ENCODE measurements at places on chromosomes 6 and 20. TPM values are rescaled to one million over a fixed set of nuclear protein-coding genes. Genes with fewer than 3 reads are reported as not detected.

The COL21A1 gene
- total RNA-seq, result 54.3 TPM

The HDGFL1 gene
- not detected for total RNA-seq

DNA sequence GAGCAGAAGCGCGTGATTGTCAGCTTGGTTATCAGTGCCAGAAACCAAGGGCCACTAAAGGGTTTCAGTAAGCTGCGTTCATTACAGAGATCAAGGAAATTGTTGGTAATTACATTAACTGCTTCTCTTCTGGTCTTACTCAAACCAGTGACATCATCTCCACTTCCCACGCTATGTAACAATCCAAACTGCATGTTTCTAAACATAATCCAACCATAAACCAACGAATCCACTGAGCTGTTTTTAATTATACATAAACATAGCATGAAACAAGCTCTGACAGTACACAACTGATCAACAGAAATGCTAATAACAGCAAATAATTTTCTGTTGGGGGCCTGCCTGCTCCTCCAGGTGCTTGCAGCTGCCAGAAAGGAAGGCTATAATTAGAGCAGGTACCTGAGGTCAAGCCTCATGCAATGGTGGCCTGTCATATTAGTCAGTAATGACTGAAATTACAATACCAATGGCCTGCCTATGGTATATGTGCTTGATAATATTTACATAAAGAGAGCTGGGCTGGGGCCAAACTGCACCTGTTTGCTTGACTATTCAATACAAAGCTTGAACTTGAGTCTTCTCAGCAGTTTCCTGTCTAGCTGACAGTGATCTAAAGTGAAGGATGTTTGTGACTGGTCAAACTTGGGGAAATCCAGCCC, 40.1 kb downstream of the ILRUN start:
- H3K4me1 ChIP-seq, result peaks cover 74% of the 10 kb centered on the region
- no peaks in the 10 kb centered on the region for H3K27me3 ChIP-seq
- H3K36me3 ChIP-seq, result peaks cover 23% of the 10 kb centered on the region
- no peak for DNase-seq
- H3K27ac ChIP-seq, result peak overlapping the region; percentile 92
- H3K4me3 ChIP-seq, result peak overlapping the region; percentile 59

DNA sequence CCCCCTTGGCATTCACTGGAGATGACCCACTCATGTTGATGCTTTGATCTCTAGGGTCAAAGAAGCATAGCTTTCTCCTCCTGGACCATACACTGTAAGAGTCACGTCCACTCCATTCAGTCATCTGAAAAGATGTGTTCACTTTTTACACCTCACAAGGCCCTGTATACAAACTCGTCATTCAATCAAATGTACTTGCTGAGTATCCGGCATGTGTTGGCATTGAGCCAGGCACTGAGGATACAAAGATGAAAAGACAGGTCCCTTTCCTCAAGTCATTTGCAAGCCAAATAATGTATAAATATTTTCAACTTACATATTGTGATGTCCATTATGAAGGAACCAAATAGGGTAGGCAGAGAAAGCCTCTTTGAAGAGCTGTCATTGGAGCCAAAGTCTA, 32.6 kb upstream of the CSNK2A1 start:
- no peak overlapping the region for H3K4me3 ChIP-seq
- H3K27ac ChIP-seq, result peak overlapping the region; percentile 88
- no peaks in the 10 kb centered on the region for H3K27me3 ChIP-seq
- no peaks in the 10 kb centered on the region for H3K36me3 ChIP-seq

GRCh38 chr6:73085443-73085871, 139.8 kb downstream of the KHDC1L start:
- H3K27ac ChIP-seq, result no peak overlapping the region
- no peaks in the 10 kb centered on the region for H3K4me1 ChIP-seq
- no peak overlapping the region for H3K4me3 ChIP-seq
- H3K27me3 ChIP-seq, result no peaks in the 10 kb centered on the region

DNA sequence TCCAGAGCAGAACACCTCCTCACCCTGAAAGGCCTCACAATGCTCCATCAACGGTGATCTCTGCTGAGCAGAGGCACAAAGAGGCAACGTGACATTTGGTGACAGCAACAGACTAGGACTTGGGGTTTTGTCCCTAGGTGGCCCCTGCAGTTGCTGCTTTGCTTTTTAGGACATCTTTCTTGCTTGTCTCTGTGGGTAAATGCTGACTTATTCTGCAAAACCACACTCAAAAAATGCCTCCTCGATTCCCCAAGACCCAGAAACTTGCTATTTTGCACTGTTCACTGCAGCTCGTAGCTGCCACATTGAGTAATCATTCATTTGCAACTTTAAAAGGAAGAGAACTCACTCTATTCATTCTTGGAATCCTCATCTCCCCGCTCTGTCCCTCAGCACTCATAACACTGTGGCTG, 209.9 kb downstream of the LY86 start:
- no peaks in the 10 kb centered on the region for H3K4me1 ChIP-seq
- no peaks in the 10 kb centered on the region for H3K36me3 ChIP-seq
- H3K4me3 ChIP-seq, result no peak overlapping the region

DNA sequence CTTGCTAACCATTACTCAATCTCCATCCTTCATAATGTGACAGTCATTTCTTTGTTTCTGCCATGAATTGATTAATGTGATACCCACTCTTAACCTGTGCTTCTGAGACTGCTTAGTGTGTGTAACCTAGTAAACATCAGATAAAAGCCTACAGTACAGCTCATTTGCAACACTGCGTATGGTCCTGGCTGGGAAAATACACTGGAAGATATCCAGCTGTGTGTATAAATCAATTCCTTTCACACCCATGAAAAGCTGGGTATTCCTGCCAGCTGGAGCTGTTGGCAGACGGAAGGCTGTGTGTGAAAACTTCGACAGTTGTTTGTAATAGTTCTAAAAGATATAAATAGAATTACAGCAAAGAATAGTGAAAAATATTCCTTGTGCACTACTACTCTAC, 509.2 kb downstream of the FRK start:
- no peaks in the 10 kb centered on the region for H3K36me3 ChIP-seq
- no peaks in the 10 kb centered on the region for H3K4me1 ChIP-seq
- H3K27me3 ChIP-seq, result no peaks in the 10 kb centered on the region
- no peak overlapping the region for H3K4me3 ChIP-seq
- no peak overlapping the region for H3K27ac ChIP-seq
